ENCODE measurements at places on chromosomes 5 and 9.

DNA sequence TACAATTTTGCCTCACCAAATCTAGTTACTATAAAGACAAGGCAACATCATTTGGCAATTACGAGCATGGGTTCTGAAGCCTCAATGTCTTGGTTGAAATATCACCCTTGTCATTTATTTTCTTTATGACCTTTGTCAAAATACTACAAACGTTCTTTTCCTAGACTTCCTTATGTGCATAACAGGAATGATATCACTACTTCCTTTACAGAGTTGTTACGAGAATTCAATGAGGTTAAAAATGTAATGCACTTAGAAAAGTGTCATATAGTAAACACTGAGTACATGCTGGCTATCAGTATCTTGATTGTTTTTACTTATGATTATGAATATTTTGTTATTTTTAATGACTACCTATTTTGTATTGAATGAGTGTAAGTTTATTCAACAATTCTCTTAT, 640.9 kb upstream of the CCNG1 start:
- no peak for DNase-seq
- no peaks in the 10 kb centered on the region for H3K36me3 ChIP-seq
- H3K27me3 ChIP-seq: no peaks in the 10 kb centered on the region
- H3K27ac ChIP-seq: no peak overlapping the region

- H3K36me3 ChIP-seq: no peaks in the 10 kb centered on the region
- H3K4me3 ChIP-seq: no peak overlapping the region
- 0 out of 2 replicates have a peak, but pooled peaks cover 2% of the 10 kb centered on the region for H3K4me1 ChIP-seq
Measured at GRCh38 chr5:139171779-139172404, 26.3 kb downstream of the SIL1 start.

DNA sequence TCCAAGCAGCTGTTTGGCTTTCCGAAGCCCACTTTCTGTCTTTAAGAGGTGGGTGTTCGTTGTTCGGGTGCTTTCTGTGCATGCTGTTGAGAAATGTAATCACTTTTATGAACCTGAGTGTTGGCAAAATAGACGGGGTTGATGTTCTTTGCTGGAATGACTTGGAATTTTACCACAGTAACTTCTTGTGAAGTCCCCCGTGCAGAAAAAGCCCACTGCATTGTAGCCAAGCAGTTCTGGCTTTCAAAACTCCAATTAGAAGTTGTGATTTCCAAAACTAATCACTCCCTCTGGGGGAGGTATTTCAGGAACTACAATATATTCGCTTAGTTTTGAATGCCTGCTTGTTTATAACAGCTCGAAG, 111.1 kb downstream of the PAM start:
- H3K4me3 ChIP-seq: peak overlapping the region; percentile 70
- peak overlapping the region; percentile 48 for H3K27ac ChIP-seq
- no peak for DNase-seq
- H3K4me1 ChIP-seq: peaks cover 2% of the 10 kb centered on the region
- H3K27me3 ChIP-seq: peaks cover 1% of the 10 kb centered on the region

- no peak for DNase-seq
- no peak overlapping the region for H3K4me3 ChIP-seq
- peaks cover 15% of the 10 kb centered on the region for H3K4me1 ChIP-seq
- H3K36me3 ChIP-seq: no peaks in the 10 kb centered on the region
Measured at GRCh38 chr5:174726916-174727793, 2.8 kb downstream of the MSX2 start.

GRCh38 chr5:38726279-38726678, 119.5 kb upstream of the OSMR start:
- H3K27me3 ChIP-seq: no peaks in the 10 kb centered on the region
- no peak overlapping the region for H3K27ac ChIP-seq
- H3K36me3 ChIP-seq: no peaks in the 10 kb centered on the region

DNA sequence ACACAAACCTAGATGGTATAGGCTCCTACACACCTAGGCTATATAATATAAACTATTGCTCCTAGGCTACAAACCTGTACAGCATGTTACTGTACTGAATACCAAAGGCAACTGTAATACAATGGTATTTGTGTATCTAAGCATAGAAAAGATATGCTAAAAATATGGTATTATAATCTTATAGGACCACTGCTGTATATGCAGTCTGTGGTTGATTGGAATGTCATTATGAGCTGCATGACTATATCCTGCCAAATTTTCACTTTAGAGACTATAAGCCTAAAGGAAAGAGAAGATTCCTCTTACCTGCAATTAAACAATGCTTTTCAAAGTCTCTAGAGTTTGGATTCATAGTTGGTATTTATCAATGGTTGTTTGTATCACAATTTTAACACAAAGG, 24.7 kb upstream of the ACOT12 start:
- DNase-seq: no peak
- no peak overlapping the region for H3K4me3 ChIP-seq
- no peaks in the 10 kb centered on the region for H3K4me1 ChIP-seq
- H3K36me3 ChIP-seq: no peaks in the 10 kb centered on the region
- no peaks in the 10 kb centered on the region for H3K27me3 ChIP-seq

DNA sequence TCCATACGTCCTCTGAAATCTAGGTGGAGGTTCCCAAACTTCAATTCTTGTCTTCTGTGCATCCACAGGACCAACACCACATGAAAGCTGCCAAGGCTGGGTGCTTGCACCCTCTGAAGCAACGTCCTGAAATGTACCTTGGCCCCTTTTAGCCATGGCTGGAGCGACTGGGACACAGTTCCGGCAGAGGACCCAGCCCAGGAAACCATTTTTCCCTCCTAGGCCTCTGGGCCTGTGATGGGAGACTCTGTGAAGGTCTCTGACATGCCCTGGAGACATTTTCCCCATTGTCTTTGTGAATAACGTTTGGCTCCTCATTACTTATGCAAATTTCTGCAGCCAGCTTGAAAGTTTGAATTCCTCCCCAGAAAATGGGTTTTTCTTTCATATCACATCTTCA, 261.8 kb upstream of the RFX3 start:
- H3K4me1 ChIP-seq: no peaks in the 10 kb centered on the region
- H3K27ac ChIP-seq: no peak overlapping the region
- H3K36me3 ChIP-seq: no peaks in the 10 kb centered on the region
- no peaks in the 10 kb centered on the region for H3K27me3 ChIP-seq

GRCh38 chr5:129074903-129075302, 19.6 kb upstream of the ISOC1 start:
- H3K4me3 ChIP-seq: no peak overlapping the region
- DNase-seq: no peak
- no peaks in the 10 kb centered on the region for H3K27me3 ChIP-seq
- no peak overlapping the region for H3K27ac ChIP-seq
- H3K36me3 ChIP-seq: no peaks in the 10 kb centered on the region

DNA sequence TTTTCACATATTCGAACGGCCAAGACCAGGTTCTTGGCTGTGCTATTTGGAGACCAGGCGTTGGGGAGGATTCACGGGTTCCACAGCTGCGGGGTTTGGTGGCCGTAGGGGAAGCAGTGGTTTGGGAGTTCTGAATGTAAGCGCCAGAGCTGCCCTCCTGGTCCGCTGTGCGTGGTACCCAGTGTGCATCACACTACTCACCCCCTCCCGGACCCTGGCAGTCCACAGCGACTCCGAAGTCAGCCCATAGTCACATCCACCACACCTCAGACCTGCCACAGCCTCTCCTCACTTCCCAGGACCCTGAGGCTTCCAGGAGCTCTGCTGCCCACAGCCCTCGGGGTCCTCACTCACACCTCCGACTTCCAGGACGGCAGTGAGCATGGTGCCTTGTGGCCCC, 26.8 kb downstream of the AMBP start:
- no peaks in the 10 kb centered on the region for H3K4me1 ChIP-seq
- H3K27me3 ChIP-seq: no peaks in the 10 kb centered on the region
- H3K4me3 ChIP-seq: no peak overlapping the region
- no peak overlapping the region for H3K27ac ChIP-seq

- H3K27ac ChIP-seq: no peak overlapping the region
- H3K27me3 ChIP-seq: no peaks in the 10 kb centered on the region
- no peak for DNase-seq
- H3K36me3 ChIP-seq: no peaks in the 10 kb centered on the region
Measured at GRCh38 chr9:129335464-129336129, 157.5 kb upstream of the IER5L start.

DNA sequence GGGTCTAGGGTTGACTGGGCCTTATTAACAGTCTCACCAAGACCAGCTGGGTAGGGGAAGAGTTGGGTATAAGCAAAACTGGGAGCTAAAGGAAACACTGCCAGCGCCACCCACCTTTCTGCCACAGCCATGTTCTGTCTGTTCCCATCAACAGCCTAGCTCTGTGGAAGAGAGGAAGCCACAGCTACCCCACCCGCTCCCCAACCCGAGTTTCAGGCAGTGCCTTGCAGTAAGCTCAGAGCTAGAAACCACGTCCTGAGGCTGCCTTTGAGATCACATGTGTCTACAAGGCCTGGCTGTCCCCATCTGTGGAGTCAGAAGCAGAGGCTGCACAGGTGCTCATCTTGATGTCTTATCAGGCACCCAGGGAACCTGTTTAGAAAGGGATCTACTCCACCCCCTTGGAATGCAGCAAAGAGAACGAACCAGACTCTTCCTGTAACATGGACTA, 15.3 kb downstream of the HNRNPH1 start:
- no peak overlapping the region for H3K4me3 ChIP-seq
- H3K36me3 ChIP-seq: peaks cover 40% of the 10 kb centered on the region
- H3K27me3 ChIP-seq: no peaks in the 10 kb centered on the region
- H3K27ac ChIP-seq: no peak overlapping the region
- H3K4me1 ChIP-seq: no peaks in the 10 kb centered on the region

- no peak overlapping the region for H3K27ac ChIP-seq
- no peak for DNase-seq
- no peak overlapping the region for H3K4me3 ChIP-seq
- peaks cover 10% of the 10 kb centered on the region for H3K4me1 ChIP-seq
Measured at GRCh38 chr5:32471784-32472183, 27.2 kb upstream of the ZFR start.

DNA sequence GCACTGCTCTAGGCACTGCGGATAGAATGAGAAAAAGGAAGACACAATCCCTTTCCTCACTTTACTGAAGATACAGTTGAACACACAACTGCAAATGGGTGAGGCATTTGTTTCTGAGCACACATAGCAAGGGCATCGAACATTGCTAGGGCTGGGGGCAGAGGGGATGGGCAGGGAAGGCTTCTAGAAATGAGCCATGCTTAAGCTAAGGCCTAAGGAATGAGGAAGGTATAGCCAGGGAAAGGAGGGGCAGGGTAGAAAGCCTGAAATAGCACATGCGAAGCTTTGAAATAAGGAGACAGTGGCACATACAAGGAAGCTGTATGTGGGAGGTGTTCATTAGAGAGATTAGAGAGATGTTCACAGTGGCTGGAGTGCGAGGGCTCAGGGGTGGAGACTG, 92.7 kb downstream of the KIF4B start:
- H3K36me3 ChIP-seq: no peaks in the 10 kb centered on the region
- H3K4me3 ChIP-seq: no peak overlapping the region
- H3K27me3 ChIP-seq: no peaks in the 10 kb centered on the region
- H3K4me1 ChIP-seq: no peaks in the 10 kb centered on the region
- no peak for DNase-seq
- H3K27ac ChIP-seq: no peak overlapping the region

- H3K4me1 ChIP-seq: peaks cover 10% of the 10 kb centered on the region
- no peaks in the 10 kb centered on the region for H3K27me3 ChIP-seq
- no peak overlapping the region for H3K4me3 ChIP-seq
- DNase-seq: peak; percentile 66
- no peaks in the 10 kb centered on the region for H3K36me3 ChIP-seq
Measured at GRCh38 chr9:113541019-113541900, 77.7 kb downstream of the RGS3 start.

DNA sequence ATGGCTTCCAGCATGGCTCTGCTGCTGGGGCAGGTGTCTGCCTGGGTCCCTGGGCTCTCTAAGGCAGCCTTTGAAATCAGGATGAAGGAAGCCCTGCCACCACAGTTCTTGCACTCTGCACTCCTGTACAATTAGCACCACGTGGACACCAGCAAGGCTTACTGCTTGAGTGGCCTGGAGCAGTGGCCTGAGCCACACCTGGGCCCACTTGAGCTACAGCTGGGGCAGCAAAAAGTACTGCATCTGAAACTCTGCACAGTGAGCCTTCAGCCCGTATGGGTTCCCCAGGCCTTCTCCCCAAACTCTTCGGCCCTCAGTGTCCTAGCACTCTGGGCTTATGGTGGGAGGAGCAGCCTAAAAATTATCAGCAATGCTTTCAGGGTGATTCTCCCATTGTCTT, 8.0 kb upstream of the INIP start:
- no peak for DNase-seq
- H3K4me3 ChIP-seq: no peak overlapping the region
- no peaks in the 10 kb centered on the region for H3K4me1 ChIP-seq

DNA sequence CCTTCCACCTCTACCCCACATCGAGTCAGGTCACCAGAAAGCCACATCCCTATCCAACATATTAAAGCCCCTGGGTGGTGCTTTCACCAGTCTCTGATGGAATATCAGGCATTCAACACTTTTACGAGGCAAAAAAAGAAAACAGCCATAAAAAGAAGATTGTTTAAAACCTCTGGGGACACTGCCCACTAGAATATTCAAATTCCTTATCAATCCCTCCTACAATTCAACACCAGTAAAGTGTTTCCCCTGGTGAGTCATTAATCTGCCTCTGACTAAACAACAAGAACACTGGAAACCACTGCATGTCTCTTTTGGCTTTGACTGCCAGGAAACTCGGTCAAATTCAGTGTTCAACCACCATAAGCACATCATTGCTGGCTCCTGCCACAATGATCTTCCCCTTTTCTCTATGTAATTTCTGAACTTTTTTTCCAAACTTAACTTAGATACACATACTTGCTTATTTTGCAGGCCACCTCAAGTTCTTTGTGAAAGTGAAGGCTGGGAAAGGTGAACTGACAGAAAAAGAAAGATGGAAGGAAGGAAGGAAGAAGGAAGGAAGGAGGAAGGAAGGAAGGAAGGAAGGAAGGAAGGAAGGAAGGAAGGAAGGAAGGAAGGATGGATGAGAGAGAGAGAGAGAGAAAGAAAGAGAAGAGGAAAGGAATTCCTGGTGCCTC, 105.3 kb downstream of the PAX5 start:
- no peak overlapping the region for H3K27ac ChIP-seq
- H3K4me1 ChIP-seq: no peaks in the 10 kb centered on the region
- DNase-seq: no peak
- no peak overlapping the region for H3K4me3 ChIP-seq
- no peaks in the 10 kb centered on the region for H3K27me3 ChIP-seq

DNA sequence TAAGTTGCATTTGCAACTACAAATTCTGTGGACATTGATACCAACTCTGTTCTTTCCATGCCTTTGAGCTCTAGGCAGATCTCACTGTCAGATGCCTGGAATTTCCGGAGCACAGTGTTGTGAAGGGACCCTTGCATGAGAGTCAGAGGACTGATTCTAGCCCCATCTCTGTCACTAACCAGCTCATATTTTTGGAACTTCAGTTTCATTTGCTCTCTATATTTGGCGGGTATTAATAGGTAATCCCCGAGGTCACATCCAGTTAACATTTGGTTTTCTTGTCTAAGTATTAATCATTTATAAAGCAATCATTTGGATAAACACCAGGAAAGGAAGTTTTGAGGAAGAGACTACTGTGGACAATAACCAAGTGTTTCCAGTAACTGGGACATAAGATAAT, 115.7 kb downstream of the MAN2A1 start:
- H3K27me3 ChIP-seq: no peaks in the 10 kb centered on the region
- peak overlapping the region; percentile 35 for H3K27ac ChIP-seq
- no peak for DNase-seq
- H3K36me3 ChIP-seq: peaks cover 6% of the 10 kb centered on the region

GRCh38 chr5:132480893-132481595, 9.5 kb downstream of the IRF1 start:
- H3K4me3 ChIP-seq: no peak overlapping the region
- no peak overlapping the region for H3K27ac ChIP-seq
- H3K36me3 ChIP-seq: peaks cover 11% of the 10 kb centered on the region
- no peaks in the 10 kb centered on the region for H3K27me3 ChIP-seq
- no peak for DNase-seq

GRCh38 chr9:103713631-103714030, 380.5 kb upstream of the SMC2 start:
- no peaks in the 10 kb centered on the region for H3K36me3 ChIP-seq
- no peak overlapping the region for H3K4me3 ChIP-seq
- no peak for DNase-seq
- peaks cover 4% of the 10 kb centered on the region for H3K4me1 ChIP-seq

Data from H1 (cell line).